A549 treated with Hydrocortisone at 1 μM for 4 hours (cell line): ENCODE measurements at places on chromosomes 5 and 9. TPM values are rescaled to one million over a fixed set of nuclear protein-coding genes. Genes with fewer than 3 reads are reported as not detected.

The PKD2L2 gene
- 0.12 TPM in 1 of 5 replicates, not detected in the others for total RNA-seq

The ADAMTS16 gene
- 1.3 to 5.0 TPM (median 1.6 TPM) in 5 replicates for total RNA-seq

The CARTPT gene
- total RNA-seq, result not detected in 5 replicates

The ECSCR gene
- total RNA-seq, result not detected in 5 replicates

The PTPRD gene
- total RNA-seq, result 0.08 to 0.40 TPM (median 0.29 TPM) in 5 replicates

The OTP gene
- total RNA-seq, result 0.03 to 0.16 TPM (median 0.13 TPM) in 5 replicates

The BHMT gene
- 0.11 TPM in 1 of 5 replicates, not detected in the others for total RNA-seq

The CDKN2B gene
- total RNA-seq, result not detected in 5 replicates

The BHMT2 gene
- not detected in 5 replicates for total RNA-seq

The DMRT2 gene
- total RNA-seq, result 0.17 TPM in 1 of 5 replicates, not detected in the others

The PCDHA9 gene
- not detected in 5 replicates for total RNA-seq

The C5orf58 gene
- total RNA-seq, result not detected in 5 replicates

The TTC16 gene
- 0.03 to 0.12 TPM (median 0.03 TPM) in 4 of 5 replicates, not detected in the other for total RNA-seq

The PCDH1 gene
- 1.9 to 4.5 TPM (median 3.4 TPM) in 5 replicates for total RNA-seq

The SPEF2 gene
- 1.5 to 2.4 TPM (median 2.2 TPM) in 5 replicates for total RNA-seq
